IPS DF 6.9 (cell line): ENCODE measurements at places on chromosomes 6 and 20.

DNA sequence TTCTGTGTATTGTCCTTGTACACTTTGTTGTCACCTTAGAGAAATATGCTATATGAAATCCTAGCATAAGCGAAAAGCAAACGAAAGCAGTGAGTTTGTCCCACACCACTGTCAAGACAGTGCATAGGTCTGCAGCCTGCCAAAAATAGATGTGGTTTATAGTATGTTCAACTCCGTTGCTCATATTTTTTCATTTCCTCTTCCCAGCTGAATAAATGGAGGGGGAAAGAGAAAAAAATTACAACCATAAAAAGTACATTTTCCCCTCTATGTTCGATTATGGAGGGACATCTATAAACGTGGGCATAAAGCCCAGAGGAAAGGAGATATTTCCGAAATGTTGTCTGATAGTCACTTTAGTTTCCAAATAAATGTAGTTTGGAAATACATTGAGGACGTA lies 25.8 kb downstream of the PRL start:
- DNase-seq: no peak

DNA sequence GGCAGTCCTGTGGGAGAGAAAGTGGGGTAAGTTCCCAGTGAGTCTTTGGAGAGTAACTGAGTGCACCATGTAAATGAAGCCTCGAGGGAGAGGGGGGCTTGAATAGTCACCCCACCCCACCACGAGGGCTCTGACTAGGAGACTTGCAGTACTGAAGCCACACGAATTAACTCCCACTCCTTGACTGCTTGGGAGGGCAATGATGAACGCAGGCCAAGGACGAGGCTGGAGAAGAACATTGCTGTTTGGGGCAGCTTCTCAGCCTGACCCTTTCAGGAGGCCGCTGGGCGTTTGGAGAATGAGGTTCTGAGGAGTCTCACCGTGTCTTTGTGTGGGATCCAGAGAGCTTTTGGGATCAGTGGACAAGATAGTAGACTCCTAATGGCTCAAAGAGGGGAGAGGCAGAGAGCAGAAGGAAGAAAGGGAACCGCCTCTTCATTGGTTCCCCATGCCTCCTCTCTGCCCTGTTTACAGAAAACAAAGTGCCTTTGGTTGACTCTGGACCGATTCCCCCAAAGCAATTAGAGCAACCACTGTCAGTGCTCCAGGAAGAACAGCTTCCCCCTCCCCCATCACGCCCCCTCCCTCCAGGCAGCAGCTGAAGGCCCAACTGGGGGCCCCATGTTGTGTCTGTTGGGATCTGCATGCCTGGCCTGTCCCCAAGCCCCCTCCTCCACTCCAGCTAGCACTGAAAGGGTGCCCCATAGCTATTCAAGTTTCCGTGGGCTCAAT lies 41.7 kb upstream of the CDKN1A start:
- no peak for DNase-seq

DNA sequence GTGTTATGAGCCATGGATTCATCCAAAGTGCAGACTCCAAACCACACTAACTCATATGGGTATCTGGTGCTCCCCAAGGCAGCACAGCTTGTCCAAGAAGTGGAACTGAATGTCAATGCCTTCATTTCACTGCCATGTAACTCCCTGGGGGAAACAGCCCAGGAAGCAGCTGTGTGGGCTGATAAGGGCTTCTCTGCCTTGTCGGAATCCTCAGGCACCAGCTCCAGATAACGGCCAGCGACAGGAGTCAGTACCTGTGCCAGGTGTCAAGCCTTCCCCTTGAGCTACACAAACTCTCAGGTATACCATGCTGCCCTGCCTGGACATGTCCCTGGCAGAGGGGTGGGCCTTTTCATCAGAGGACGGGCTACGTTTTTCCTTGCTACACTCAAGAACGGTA lies 751.9 kb upstream of the CHD6 start:
- DNase-seq: no peak

GRCh38 chr6:166800137-166800536 lies 156.2 kb downstream of the RNASET2 start:
- no peak for DNase-seq

GRCh38 chr6:35686873-35687555 lies 1.7 kb downstream of the FKBP5 start:
- no peak for DNase-seq
